ENCODE measurements at places on chromosomes 7 and 10.

DNA sequence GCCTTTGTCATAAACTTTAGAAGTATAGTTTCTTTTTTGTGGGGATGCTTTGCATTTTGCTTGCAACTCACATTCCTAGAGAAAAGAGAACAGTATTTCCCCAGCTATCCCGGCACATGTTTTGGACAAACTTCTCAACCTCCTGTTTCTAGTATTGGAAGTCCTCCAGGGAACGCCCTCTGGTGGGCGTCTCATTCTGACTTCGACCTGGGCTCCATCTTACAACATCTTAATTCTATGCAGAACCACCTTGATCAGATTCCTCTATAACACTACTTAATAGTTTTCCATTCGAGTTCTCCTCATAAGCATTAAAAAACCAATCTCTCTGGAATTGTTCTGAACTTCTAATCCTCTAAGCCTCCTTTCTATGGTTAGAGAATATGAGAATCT is 139.5 kb upstream of the FZD8 start:
- DNase-seq, result no peak

GRCh38 chr7:38476764-38477163 is 154.4 kb downstream of the AMPH start:
- no peak for DNase-seq

DNA sequence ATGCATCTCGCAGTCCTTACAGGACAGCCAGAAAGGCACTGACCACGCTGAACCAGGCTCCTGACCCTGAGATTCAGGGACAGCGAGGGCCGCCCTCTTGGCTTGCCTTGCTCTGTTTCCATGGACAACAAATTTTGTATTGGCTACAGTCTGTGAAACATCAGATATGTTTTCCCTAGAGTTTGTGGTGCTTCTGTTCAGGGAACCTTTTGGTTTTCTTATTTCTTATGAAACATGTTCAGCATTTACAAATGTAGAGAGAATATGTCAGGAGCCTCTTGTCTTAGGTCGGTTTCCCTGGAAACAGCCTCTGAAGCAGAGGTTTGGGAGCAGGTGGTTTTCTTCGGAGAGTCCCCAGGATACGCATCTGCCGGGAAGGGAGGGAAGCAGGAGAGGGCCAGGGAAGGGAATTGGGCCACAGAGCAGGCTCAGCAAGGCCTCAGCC is 260.1 kb downstream of the CCDC3 start:
- no peak for DNase-seq

DNA sequence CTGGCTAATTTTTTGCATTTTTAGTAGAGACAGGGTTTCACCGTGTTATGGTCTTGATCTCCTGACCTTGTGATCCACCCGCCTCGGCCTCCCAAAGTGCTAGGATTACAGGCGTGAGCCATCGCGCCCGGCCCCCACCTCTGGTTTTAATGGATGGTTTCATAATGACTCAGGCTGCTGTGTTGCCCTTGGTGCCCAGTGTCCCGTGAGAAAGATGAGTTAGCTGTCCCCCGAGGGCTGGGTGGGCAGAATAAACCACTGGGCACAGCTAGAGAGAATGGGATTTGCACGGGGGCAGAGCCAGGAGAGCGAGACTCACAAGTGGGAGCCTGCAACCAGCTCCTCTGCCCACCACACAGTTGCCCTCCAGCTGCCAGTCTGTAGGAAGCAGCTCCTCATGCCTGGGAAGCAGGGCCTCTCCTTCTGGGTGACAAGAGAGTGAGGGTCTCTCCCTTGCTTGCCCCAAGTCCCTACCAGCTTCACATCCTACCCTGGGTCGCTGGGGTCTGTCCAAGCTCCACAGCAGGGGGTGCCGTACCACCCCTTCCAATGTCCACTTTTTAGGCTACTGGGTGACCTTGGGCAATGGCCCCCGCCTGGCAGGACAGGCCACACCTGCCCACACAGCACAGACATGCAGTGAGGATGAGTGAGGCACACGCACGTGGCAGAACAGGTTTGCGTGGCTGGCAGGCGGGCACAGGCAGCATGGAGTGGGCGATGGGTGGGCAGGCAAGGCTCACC is 16.1 kb upstream of the NDST2 start:
- DNase-seq, result peak; percentile 86

- DNase-seq, result peak; percentile 45
Measured at GRCh38 chr7:155233311-155234157, 64.1 kb upstream of the INSIG1 start.

GRCh38 chr10:74770400-74770799 is 56.0 kb upstream of the KAT6B start:
- DNase-seq, result no peak

GRCh38 chr7:128174386-128174785 is 66.7 kb upstream of the LEP start:
- DNase-seq, result no peak

DNA sequence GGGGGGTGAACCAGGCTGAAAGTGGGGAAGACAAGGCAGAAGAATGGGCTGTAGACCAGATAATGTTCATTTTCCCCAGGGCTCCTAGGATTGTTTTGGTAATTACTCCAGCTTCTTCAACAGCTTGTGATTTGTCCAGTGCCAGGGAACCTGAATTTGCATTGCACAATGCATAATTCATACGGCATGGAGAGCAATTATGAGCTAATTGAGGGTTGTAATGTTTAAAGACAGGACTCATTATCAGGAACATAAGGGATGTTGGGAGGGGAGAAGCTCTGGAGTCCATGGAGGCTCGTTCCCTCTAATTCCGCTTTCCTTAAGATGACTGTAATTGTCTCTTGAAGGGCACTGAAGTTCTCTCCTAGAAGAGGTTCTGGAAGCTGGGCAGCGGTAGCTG is 405.0 kb upstream of the ZMIZ1 start:
- no peak for DNase-seq

- no peak for DNase-seq
Measured at GRCh38 chr7:157885140-157885539, 548.3 kb downstream of the DNAJB6 start.

DNA sequence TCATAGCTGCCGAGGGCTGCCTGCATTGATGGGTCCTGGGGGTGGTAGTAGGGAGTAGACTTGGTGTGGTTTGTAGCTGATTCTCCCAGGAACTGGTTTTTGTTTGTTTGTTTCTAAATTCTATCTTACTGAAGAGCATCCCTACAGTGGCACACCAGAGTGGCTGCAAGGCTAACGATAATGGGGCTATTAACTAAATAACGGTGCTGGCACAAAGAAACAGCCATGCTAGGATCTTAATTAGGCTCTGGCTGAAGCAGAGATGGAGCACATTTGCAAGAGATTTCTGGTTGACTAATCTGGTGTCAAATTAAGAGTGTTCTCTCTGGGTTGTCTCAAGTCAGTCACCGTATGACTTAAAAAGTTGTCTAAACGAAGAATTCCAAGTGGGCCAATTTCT is 590.0 kb downstream of the NRG3 start:
- DNase-seq, result no peak

- no peak for DNase-seq
Measured at GRCh38 chr10:24414597-24414996, 205.7 kb downstream of the KIAA1217 start.

Measured in EL (cell line).